NCI-H2107 (cell line): ENCODE measurements at places on chromosomes 5 and 9.

DNA sequence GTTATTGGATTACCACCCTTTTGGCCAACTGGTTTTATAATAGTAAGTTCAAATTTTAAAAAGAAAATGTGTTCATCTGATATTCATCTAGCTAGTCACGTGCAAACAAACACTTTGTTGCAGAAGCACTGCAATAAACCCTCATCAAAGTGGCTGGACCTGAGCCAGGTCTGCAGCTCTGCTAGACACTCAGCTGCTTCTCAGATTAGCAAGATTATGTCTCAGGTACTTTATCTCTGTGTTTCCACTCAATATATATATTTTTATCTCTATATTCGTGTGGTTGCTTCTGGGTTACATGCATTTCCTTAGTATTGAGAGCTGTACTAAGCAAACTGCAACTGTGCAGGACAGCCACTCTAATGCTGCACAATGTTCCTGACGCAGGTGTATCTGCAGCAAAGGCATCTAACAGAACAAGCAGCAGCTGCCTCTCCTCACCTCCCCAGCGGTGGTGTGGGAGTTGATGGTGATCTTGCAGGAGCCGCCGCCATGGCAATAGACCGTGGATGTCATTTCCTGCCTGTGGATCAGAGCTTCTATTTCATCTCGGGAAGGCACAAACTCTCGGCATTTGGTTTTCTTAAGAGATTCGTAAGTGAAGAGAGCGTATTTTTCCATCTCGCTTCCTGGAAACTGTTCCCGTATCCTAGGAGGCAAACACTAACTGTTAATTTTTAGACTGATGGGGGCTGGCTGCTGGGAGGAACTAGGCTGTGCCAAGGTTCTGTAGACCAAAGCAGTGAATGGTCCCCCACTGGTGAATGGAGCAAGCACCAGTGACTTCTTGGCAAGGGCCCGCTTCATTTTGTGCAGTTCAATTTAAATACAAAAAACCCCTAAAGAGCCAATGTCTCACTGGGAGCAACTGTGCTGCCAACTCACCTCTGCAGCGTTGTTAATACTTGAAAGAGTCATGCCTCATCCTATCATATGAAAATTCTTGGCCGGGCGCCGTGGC lies 56.7 kb upstream of the RETREG1 start:
- DNase-seq, result no peak

DNA sequence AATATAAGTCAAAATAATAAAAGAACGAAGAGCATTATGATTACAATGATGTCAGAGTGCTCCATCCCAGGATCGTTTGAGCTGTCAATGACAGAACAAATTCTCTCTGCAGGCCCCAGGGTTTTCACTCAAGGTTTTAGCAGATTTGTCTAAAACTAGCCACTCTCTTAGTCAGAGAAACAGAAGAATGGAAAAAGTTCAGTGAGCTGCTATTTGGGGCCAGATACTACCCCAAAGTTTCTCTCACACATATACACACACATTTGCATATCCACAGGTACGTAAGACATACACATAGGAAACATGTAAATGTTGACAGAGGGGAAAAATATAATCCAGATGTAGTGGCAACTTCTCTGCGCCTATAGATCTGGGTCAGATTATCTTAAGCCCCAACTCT lies 76.3 kb upstream of the SEMA6A start:
- DNase-seq, result no peak

DNA sequence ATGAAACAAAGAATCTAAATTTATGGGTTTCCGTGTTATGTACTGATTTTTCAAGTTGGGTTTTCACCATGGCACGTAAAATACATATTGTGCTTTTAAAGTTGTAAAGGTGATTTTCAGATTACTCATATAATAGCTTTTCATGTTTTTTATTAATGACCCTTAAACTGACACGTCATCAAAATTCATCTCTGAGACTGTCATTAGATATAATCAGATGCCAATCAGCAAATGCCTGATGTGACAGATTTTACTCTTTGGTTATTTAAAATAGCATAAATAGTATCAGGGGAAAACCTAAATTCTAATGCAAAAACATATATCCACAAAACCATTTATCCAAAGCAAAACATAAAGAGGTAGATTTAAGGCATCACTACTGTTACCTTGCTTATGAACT lies 11.0 kb downstream of the RFX3 start:
- DNase-seq, result no peak

- DNase-seq, result no peak
These were observed 143.8 kb downstream of the FBXL7 start for GRCh38 chr5:15643731-15644130.

GRCh38 chr5:74389531-74390305 lies 250.8 kb downstream of the ENC1 start:
- DNase-seq, result no peak

DNA sequence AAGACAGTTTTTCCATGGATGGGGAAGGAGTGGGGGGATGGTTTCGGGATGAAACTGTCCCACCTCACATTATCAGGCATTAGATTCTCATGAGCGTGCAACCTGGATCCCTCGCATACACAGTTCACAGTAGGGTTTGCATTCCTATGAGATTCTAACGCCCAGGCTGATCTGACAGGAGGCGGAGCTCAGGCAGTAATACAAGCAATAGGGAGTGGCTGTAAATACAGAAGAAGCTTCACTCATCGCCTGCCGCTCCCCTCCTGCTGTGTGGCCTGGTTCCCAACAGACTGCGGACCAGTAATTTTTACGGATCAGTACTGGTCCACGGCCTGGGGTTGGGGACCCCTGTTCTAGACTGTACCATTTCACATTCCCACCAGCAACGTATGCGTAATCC lies 68.3 kb upstream of the OTULINL start:
- no peak for DNase-seq

DNA sequence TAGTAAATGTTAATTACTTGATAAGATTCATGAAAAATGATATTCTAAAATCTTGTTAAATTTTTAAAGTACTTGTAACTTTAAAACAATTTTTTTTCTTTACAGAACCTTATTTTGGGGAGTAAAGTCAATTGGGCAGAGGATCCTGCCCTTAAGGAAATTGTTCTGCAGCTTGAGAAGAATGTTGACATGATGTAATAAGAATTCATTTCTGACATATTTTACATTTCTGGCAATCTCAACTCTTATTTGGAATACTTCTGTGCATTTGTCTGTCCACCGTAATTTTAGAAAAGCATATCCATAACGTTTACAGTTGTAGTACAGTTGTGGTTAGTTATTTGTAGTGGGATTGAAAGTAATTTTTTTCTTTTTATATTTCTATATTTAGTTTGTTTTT lies 20.2 kb downstream of the CENPH start:
- no peak for DNase-seq

DNA sequence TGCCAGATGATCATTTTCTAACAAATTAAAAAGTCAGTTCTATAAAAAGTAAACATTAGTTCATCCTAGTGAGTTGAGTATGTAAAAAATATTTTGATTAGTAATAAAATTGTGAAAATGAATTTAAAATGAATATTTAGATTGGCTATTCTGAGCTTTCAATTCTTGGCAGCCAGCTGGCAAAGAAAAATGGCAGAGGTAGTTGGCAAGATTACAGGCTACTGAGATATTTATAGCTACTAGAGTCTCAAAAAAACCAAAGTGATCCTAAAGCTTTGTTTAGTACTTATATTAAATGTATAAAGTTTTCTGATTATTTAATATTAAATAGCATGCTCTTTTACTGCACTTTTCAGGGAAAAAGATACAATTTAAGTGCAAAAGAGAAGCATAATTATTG lies 25.0 kb downstream of the SGTB start:
- no peak for DNase-seq

DNA sequence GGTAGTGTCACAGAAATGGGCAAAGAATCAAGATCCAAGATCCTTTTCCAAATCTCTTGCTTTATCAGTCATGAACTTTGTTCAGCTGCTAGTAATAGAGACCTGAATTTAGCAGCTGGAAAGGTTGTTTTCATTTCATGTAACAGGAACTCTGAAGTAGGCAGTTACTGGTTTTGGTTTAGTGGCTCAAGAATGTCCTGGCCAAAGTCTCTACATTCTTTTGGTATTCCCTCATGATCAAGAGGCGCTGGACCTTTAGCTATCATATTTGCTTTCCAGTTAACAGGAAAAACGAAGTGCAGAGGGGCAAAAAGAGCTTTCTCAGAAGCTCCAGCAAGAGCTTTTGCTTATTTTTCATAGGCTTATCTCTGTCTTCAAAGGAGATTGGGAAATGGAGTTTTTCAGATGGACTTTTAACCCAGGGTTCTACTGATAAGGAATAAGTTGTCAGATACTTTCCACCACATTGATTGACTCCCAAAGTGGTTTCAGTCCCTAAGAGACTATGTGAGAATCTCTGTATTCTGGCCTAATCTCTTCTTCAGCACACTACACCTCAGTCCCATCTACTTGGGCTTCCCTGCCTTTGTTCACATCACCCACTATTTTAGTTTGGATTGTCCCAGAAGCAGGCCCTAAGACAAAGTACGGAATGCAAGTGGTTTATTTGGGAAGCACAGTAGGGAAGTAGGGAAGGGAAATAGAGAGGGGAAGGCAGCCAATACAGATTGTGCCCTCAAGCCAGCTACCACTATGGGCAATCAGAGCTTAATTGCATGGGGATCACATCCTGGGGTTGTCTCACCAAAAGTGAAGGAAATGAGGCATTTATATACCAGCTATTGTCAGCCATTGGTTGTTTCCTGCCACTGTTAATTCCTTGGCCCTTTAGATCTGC lies 359.3 kb downstream of the LRRC70 start:
- no peak for DNase-seq

DNA sequence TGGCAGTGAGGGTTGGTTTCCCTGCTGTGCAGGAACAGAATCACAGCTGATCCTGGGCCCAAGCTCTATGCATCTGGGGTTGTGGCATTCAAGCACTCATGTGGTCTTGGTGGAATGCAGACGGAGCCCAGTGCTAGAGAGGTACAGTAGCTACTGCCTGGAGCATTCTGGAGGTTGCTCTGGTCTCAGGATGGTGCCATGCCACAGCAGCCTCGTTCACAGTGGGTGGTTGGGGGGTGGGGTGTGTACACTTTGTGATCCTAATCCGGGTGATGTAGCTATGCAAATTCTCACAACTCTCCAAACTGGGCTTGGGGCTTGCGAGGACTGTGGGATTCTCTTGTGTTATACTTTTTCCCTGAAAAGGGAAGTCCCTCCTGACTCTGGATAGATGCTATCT lies 45.2 kb downstream of the FGD3 start:
- DNase-seq, result no peak

DNA sequence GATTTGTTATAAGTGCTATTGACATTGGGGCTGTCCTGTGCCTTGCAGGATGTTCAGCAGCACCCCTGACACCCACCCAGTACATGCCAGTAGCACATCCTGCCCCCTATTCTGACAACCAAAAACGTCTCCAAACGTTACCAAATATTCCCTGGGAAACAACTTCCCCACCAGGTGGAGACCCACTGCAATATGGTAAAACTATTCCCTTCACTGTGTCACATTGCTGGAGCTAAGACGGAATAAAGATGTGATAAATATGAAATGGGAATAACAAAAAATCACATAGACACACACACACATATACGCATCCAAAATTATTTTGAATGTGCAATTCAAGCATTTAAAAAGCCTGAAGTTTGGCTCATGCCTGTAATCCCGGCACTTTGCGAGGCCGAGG lies 874.3 kb upstream of the DMAC1 start:
- DNase-seq, result no peak

GRCh38 chr9:135921749-135922310 lies 14.5 kb upstream of the CAMSAP1 start:
- no peak for DNase-seq

DNA sequence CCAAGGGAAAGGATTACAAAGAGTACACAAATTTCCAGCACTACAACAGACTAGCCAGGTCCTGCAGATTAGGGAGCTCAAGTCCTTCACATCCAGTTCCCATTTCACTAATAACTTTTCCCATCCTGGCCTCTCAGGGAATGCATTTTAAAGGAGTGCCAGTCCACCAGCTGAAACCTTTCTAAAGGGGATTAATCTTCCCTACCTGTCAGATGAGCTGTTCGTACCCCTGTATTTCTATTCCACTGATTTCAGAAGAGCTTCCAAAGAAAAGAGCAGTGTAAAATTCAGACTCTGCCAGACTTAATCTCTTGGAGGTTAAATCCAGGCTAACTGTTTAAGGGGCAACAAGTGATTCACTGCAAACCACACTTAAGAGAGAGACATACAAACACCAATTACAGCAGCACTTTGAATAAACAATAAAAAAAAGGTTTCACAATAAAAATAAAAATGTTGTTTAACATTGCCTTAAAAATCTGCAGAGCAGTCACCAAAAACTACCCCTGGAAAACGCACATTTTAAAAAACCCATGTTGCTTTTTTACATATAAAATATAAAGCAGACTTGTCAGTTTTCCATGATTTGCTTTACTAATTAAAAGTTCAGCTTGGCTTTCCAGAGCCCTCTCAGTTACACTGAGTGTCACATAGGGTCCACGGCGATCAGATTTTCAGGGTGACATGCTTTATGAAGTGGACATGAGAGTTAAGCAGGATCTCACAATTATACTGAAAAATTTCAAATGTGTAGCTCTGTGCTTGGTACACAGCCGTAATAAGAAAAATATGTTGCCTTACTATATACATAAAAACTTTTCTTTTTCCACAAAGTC lies 3.2 kb downstream of the ROR2 start:
- DNase-seq, result no peak

GRCh38 chr5:135450952-135451351 lies 1.2 kb downstream of the TIFAB start:
- no peak for DNase-seq

GRCh38 chr5:6731465-6732237 lies 18.4 kb downstream of the TENT4A start:
- DNase-seq, result no peak

DNA sequence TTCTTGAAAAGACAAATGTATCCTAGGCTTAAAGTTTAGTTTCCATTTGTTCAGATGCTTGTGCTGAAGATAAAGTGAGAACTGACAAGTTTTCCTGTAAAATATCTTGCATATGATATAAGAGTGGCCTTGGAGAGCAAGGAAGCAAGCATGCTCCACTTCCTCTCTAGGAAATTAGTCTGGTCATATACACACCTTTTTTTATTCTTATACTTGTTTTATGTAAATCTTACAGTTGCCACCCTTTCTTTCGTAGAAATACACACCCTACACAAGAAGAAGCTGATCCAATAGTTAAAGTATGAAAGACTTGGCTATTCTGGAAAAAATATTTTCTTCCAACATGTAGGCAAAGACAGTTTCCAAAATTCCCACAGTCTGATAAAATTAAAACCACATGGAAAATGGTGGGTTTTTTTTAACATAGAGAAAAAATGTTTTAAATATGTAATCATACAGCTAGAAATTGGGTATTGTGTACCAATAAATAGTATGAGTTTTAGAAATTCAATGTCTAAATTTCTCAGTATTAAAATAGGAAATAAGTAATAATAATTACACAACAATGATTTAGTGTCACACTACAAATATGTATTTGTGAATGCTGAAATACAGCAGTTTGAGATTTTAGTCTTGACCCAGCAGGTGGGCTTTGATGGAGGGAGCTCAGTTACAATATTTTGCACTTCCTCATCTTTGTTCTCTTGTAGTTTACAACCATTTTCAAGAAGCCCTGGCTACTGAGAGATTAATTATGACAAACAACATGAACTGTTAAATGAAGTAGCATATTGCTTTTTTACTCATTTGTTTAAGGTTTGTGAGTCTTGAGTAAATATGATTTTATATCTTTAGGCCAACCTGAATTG lies 185.7 kb upstream of the GNA14 start:
- DNase-seq, result no peak
